ENCODE measurements at places on chromosomes 16 and 17.

- no peak for DNase-seq
These were observed 344.3 kb downstream of the WWOX start for GRCh38 chr16:78443542-78444364.

DNA sequence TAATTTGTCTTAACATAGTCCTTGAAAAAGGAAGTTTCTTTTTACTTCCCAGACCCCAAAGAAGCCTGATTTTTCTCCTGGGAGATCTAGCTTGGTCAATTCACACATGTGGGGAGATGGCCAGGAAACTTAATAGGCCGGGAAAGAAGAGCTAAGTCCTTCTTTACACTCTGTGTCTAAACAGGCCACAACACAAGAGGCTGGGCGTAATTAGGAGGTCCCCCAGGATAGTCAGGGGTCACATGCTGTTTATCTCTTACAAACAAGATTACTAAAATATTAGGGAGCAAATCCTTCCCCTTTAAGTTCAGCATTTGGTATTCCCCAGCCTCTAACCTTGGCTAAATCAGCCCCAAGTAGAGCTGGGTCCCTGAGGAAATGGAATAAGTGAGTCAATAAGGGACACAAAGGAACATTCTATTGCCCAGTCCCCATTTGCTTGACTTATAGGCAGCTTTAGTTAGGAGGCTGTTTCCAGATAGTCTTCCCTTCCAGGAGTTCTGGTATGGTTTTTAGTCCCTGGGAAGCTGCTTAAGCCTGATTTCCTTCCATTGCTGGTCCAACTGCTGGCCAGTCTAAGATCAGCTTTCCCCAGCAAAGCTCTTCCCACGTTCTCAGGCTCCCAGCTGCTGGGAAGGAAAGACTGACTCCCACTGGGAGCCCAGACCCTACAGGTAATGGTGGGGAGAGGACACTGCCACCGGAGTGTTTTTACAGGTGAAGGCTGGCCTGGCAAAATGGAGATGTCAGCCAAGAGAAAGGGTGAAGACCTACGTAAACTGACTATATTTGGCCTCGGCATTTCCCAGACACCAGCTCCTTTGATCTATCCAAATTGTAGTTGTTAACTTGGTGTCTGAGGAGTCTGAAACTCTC is 14.1 kb upstream of the HOXB9 start:
- no peak for DNase-seq

- DNase-seq, result no peak
These were observed 15.2 kb downstream of the CARHSP1 start for GRCh38 chr16:8853611-8854010.

DNA sequence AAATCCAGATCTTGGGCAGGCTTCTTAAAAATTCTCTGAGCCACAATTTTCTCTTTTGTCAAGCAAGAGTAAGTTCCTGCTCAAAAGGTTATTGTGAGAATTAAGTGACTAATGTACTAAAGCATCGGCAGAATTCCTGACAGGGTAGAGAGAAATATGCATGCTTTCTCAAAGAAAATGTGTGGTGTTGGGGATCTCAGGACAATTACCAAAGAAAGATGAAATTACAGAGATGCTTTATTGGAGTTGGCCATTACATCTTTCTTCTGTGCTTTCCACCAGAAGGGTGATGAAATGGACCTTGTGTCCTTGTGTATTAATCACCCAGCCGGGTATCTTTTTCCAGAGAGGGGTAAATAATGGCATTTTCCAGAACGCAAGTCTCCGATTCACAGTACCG is 1.7 kb upstream of the USP43 start:
- no peak for DNase-seq

DNA sequence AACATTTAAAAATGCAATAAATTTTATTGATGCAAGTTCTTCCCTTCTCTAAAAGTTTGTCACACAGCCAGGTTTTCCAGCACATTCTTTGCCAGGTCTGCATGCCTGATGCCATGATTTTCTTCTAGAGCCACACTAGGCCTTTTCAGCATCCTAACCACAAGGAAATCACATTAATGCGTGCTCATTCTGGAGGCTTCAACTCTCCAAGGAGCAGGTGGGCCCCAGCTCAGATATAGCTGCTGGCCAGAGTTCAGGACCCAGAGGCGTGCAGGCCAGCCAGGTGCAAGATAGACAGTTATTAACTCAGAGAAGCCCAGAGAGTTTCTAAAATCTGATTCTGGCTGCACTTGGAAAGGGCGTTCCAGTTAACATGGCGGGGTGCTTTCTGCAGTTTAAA is 124.5 kb upstream of the MAF start:
- no peak for DNase-seq

- DNase-seq, result peak; percentile 43
These were observed 25.7 kb downstream of the MINK1 start for GRCh38 chr17:4858882-4859260.

DNA sequence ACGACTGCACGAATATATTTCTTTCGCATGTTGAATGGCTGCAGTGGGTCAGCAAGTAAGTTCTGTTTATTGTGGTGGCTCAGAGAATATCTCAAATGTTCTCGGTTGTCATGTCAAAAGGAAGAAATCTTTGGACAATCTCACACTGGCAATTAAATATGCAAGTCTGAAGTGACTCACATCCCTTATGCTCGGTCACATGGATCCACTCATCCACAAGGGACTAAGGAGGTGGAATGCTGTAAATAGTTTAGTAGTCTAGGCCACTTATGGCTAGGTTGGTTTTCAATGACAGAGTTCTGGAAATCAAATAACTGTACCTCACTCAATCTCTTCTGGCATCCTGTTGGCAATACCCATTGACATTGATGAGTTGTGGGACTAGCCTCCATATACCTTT is 33.0 kb upstream of the PMP22 start:
- no peak for DNase-seq

DNA sequence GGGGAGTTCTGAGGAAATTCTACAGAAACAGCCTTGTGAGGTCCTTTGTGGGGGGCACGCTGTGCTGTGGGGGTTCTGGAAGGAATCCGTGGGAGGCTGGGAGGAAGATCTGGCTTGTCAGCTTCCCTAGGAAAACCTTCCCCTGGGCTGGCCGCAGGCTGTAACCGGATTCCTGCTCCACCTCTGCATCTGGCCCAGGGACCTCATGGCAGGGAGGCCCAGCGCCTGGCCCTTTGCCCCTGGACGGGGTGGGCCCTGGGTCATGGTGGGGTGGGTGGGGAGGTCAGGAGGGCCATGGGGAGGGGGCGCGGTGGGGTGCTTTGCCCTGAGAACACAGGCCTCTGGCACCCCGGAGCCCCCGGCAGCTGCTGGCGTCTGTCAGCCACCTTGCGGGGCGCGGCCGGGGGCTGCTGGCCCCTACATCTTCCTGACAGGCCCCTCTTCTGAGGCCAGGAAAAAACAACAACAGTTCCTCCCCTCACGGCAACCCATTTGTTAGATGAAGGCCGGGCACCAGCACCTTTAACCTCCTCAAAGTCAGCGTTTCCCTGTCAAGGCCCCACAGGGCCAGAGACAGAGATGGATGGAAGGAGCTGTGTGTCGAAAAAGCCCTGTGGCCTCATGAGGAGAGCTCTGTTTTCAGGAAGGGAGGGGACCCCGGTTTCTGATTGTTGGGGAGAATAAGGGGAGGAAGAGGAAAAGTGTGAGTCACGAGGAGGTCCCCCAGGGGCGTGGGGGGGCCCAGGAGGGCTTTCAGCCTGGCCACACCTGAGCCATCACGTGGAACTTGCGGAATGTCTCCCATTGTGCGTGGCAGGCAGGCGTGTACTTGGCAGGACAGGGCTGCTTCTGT is 3.6 kb upstream of the MEOX1 start:
- no peak for DNase-seq

GRCh38 chr16:78528265-78528664 is 428.8 kb downstream of the WWOX start:
- DNase-seq, result no peak

DNA sequence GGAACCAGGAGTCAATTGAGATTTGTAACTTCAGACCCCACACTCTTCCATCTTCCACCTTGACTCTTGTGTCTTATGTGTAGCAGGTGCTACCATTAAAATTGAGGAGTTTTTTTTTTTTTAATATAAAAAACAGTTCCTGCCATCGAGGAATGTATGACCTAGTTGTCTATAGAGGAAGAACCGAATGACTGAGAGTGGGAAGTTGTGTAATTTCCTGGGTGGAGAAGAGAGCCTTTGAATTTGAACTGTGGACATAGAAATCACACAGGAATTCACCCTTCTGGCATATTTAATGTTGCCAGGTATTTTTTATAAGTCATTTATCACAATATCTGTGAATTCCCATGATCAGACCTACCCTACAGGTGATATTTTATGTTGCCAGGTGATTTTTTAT is 22.0 kb downstream of the SP2 start:
- no peak for DNase-seq

- DNase-seq, result no peak
These were observed 7.9 kb upstream of the SPHK1 start for GRCh38 chr17:76376318-76377133.

DNA sequence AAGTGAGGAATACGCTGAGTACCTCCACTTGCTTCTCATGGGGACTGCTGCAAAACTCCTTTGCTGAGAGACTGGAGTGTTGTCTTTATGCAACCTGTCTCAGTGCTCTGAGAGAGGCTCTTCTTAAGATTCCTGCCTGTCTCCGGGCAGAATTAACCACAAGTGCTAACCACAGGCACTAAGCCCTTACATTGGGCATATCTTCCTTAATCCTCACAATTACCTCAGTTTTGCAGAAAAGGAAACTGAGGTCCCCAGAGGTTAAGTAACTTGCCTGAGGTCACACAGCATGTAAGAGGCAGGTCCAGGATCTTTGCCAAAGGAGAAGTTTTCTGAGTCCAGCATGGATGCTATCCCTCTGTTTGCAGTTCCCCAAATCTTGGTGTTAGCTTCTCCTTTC is 86.0 kb downstream of the GP2 start:
- no peak for DNase-seq

DNA sequence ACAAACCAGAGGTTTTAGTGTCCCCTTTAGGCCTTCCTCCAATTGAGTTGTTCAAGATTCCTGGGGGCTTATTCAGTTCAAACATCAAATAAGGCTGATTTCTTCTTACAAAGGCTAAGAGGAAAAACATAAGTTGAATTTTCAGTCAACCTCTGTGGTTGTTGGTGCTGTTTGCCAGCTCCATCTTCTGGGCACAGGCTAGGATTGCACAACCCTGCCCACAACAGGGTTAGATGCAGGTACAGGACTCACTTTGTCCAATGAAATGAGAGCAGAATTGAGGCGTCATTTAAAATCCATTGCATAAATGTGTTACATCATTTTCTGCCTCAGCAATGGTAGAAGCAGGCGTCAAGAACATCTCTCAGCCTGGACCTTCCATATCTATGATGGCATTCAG is 173.3 kb downstream of the PMP22 start:
- DNase-seq, result no peak

DNA sequence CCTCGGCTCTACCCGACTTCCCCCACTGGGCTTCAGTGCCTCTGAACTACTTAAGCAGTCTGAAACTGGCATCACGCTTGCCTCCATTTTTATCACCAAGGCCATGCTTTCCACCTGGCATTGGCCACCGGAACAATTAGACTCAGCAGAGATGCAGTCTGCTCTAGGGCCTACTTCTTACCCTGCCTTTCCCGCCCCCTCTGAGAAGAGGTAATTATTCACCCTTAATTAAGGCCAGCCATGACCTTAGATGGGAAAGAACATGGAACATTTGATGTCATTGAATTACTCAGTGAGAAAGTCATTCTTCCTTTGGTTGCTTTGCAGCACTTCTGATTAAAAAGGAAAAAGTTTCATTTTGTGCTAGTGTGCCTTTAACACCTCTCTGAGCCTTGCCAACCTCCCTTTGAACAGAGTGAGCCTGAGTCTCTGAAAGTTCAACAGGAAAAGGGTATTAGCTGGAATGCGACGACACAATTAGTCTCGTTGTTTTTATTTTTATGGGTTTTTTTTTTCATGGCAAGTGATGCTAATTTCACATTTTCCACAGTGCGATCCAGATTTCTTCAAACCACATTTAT is 60.9 kb upstream of the TNRC6A start:
- no peak for DNase-seq

DNA sequence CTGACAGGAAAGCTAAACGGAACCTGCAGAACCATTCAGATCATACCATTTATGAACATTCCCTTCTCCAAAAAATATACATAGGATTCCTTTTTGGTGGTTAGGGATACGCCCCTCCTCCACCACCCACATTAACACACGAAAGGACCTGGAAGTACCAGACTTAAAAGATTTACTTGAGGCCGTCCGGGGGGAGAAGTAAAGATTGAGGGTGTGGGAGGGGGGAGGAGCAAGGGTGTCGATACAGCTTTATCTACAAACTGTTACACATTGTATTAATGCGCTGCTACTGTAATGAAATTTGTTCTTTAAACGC is 537 bp downstream of the PALB2 start:
- DNase-seq, result no peak

DNA sequence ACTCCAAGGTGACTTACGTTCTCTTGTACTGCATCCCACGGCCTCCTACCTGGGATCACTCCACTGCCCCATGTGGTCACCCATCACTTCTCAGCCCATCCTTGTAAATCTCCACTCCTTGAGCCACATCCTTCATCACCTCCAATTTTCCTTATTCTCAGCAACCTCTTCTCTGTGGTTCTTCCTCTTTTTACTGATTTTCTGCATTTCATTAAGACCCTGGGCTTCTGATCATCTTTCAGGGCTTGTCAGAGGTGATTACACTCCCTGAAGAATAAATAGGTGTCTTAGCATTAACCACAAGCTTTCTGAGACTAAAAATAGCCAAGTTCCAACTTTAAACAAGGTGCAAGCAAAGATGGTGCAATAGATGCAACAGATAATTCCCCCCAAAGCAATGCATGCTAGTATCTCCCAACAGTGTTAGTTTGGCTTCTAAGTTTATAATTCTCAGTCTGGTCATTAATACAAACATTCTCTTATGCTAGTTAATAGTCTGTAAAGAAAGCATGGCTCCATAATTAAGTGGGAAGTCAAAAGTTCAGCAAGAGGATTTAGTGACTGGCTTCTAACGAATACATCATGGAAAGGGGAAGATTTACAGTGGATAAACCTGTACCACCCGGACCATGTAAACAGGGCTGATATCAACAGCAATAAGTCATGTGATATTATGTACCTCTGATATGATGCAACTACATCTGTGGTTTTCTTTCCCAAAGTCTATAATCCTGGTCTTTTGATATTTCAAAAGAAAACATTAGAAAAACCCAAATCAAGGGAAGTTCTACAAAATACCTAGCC is 47.4 kb upstream of the FOXJ1 start:
- no peak for DNase-seq

DNA sequence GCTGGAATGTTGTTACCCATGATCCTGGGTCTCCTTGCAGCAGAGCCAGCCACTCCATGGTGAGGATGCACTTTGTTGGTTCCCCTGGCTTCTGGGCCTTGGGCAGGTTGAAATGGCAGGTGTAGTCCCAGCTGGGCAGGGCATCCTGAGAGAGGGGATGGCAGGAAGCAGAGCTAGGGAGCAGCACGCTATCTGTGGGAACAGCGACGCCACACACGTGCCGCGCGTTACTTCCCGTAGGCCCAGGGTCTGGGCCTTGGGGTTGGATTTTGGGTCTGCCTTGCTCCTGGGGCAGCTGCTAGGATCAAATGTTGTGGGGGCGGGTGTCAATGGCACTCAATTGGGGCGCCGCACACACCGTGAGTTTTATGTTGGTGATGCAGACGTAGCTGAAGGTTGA is 368.0 kb downstream of the CPPED1 start:
- no peak for DNase-seq

- no peak for DNase-seq
These were observed 8.4 kb downstream of the CTU2 start for GRCh38 chr16:88714420-88715302.

- no peak for DNase-seq
These were observed 88.0 kb downstream of the NLK start for GRCh38 chr17:28130472-28130871.

GRCh38 chr17:29570521-29570920 is 2.0 kb downstream of the TP53I13 start:
- DNase-seq, result no peak

- no peak for DNase-seq
These were observed 263.2 kb downstream of the TOX3 start for GRCh38 chr16:52283584-52284375.

All from left colon (tissue), 2 donors.